ENCODE measurements at places on chromosomes 4 and X.

GRCh38 chrX:96433409-96434077, 251.1 kb upstream of the DIAPH2 start:
- no peak for DNase-seq
- H3K27me3 ChIP-seq: no peaks in the 10 kb centered on the region
- H3K4me1 ChIP-seq: peaks cover 5% of the 10 kb centered on the region
- H3K4me3 ChIP-seq: no peak overlapping the region
- no peak overlapping the region for H3K27ac ChIP-seq

GRCh38 chr4:102730968-102731533, 29.7 kb downstream of the MANBA start:
- no peak overlapping the region for H3K27ac ChIP-seq
- no peaks in the 10 kb centered on the region for H3K4me1 ChIP-seq

- no peaks in the 10 kb centered on the region for H3K36me3 ChIP-seq
- H3K4me1 ChIP-seq: peaks cover 6% of the 10 kb centered on the region
- no peak overlapping the region for H3K27ac ChIP-seq
- H3K4me3 ChIP-seq: no peak overlapping the region
- H3K27me3 ChIP-seq: no peaks in the 10 kb centered on the region
Observed at GRCh38 chr4:140717313-140717712, 38.9 kb downstream of the TBC1D9 start.

GRCh38 chrX:134622056-134622812, 36.0 kb downstream of the PLAC1 start:
- H3K36me3 ChIP-seq: no peaks in the 10 kb centered on the region
- H3K27me3 ChIP-seq: no peaks in the 10 kb centered on the region
- no peaks in the 10 kb centered on the region for H3K4me1 ChIP-seq
- no peak overlapping the region for H3K4me3 ChIP-seq

DNA sequence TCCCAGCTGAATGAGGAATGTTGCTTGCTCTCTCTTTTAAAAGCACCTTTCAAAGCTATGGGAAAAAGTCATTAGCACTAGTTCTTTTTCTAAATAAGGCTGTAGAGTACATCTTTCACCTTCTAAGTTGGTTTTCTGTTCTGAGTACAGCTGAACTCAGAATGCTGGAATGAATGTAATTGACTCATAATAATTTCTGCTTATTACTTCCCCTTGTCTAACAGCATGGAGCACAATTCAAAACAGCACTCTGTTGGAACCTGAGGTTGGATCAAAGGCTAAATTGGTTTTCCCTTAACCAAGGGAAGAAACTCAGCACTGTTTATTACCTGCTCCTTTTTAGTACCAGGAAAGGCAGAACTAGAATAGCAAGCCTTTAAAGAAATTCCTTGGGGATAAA, 33.5 kb upstream of the CYP2U1 start:
- DNase-seq: no peak
- H3K27ac ChIP-seq: no peak overlapping the region
- no peaks in the 10 kb centered on the region for H3K36me3 ChIP-seq
- H3K4me3 ChIP-seq: no peak overlapping the region
- no peaks in the 10 kb centered on the region for H3K27me3 ChIP-seq

GRCh38 chrX:55201930-55202579, 18.1 kb upstream of the PAGE5 start:
- H3K27ac ChIP-seq: no peak overlapping the region
- H3K4me1 ChIP-seq: peaks cover 18% of the 10 kb centered on the region
- no peaks in the 10 kb centered on the region for H3K27me3 ChIP-seq
- H3K4me3 ChIP-seq: no peak overlapping the region
- no peak for DNase-seq

- H3K4me1 ChIP-seq: peaks cover 13% of the 10 kb centered on the region
- H3K27ac ChIP-seq: no peak overlapping the region
- no peaks in the 10 kb centered on the region for H3K36me3 ChIP-seq
- no peak for DNase-seq
- no peaks in the 10 kb centered on the region for H3K27me3 ChIP-seq
Observed at GRCh38 chrX:115901241-115901640, 269.3 kb upstream of the AGTR2 start.

DNA sequence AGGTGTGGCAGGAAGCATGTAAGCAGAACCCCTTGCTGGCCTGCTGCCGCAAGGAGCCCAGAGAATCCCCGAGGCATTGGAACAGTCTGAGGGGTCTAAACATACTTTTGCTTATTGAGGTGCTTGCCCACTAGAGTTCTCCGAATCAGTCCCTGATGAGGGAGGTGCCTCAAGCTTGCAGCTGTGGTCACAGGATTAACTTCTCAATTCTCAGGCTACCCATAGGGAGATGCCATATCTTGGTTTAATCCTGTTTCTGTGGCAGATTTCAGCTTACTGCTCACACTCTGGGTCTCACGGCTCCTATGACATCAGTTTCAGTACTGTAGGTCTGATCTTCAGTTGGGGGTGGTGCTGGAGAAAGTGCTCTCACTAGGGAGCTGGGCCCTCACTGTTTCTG, 39.9 kb downstream of the CCNG2 start:
- no peaks in the 10 kb centered on the region for H3K27me3 ChIP-seq
- H3K4me3 ChIP-seq: no peak overlapping the region
- H3K27ac ChIP-seq: no peak overlapping the region
- DNase-seq: no peak

DNA sequence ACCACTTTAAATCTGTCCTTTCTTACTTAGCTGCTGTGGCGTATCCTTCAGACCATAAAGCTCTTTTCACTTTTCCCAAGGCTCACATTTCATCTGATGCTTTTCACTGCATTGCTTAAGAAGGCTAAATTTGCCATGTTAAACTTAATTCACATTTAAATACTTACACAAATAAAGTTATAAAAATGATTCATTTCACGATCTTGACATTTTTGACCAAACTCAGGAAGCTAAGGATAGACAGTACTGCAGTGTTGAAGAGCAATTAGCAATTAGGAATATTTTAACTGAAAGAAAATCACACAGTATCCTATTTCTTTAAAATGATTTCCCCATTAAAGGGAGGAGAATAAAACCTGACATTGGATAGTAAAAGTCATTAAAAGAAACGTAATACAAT, 1038.6 kb downstream of the STPG2 start:
- DNase-seq: no peak
- H3K4me1 ChIP-seq: no peaks in the 10 kb centered on the region
- no peak overlapping the region for H3K27ac ChIP-seq
- H3K27me3 ChIP-seq: no peaks in the 10 kb centered on the region

Data from liver (tissue), 10 donors.